ENCODE measurements at places on chromosomes 7 and 10. TPM values are rescaled to one million over a fixed set of nuclear protein-coding genes. Genes with fewer than 3 reads are reported as not detected.

Gene ACHE
- total RNA-seq: 4.9 TPM

Gene RNF32
- total RNA-seq: 0.23 TPM

Gene GIMAP5
- total RNA-seq: 350 TPM

Gene DNAJB12
- total RNA-seq: 35.9 TPM

Gene C10orf105
- under 0.01 TPM for total RNA-seq

Gene TEX36
- total RNA-seq: not detected

Gene CCNJ
- total RNA-seq: 36.9 TPM

Gene GJC3
- 0.42 TPM for total RNA-seq

Gene TUBB8
- total RNA-seq: 0.09 TPM

Gene STEAP1
- total RNA-seq: 27.6 TPM

Gene RASSF4
- total RNA-seq: 13.1 TPM

Gene NPTX2
- total RNA-seq: 18.5 TPM

Gene SFXN4
- total RNA-seq: 9.4 TPM

Gene IDI2
- total RNA-seq: not detected

All from dermis blood vessel endothelial cell (primary cell).